ENCODE measurements at places on chromosomes 11 and 22.

- peak; percentile 17 for DNase-seq
These were observed 795.5 kb downstream of the METTL15 start for GRCh38 chr11:28903716-28904115.

- DNase-seq = peak; percentile 82
These were observed 311.0 kb downstream of the BUD13 start for GRCh38 chr11:116461789-116462188.

DNA sequence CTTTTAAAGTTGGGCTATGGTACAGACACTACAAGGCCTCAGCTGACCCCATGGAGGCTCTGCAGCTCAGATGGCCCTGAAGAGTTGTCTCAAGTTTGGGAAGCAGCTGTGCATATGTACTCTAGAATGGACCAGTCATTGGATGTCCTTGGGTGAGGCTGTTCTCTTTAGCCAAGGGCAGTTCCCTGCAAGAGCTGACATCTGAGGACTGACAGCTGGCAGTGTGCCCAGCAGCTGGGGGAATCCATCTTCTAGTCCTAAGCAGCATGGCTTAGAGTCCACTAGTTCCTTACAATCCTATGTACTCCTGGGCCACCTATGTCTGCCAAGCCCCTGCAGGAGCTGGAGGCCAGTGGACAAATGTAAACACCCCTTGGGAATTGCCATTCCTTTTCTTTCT is 76.5 kb downstream of the C11orf91 start:
- DNase-seq = peak; percentile 22

GRCh38 chr11:30424844-30425243 is 101.9 kb downstream of the ARL14EP start:
- peak; percentile 77 for DNase-seq

- no peak for DNase-seq
These were observed 780 bp upstream of the SLC15A3 start for GRCh38 chr11:60952742-60953170.

GRCh38 chr11:79113054-79113690 is 327.7 kb downstream of the TENM4 start:
- DNase-seq = peak; percentile 55

GRCh38 chr11:122642971-122643370 is 12.6 kb upstream of the UBASH3B start:
- DNase-seq = no peak

DNA sequence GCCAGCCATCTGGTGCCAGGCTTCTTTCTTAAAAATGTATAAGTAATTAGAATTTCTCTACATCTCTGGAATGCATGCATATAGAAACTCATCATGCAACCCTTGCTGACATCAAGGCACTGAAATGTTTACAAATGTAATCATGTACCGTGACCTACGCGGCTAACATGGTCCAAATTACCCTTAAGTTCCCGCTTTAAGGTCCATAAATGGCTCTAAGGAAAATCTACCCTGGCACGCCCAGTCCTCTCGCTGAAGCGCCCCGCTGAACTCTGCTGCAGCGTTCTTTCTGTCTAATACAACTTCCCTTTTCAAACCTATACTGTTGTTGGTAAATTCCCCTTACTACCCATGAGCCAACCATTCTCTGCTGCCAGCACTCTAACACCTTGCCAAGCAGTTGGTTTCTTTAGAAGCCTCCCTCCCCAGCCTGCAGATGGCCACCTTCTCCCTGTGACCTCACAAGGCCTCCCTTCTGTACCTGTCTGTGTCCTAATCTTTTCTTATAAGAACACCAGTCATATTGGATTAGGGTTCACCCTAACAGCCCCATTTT is 13.5 kb upstream of the HMOX1 start:
- no peak for DNase-seq

GRCh38 chr11:79466411-79466810 is 25.6 kb upstream of the TENM4 start:
- no peak for DNase-seq

- no peak for DNase-seq
These were observed 73.3 kb upstream of the B3GAT1 start for GRCh38 chr11:134485316-134485715.

DNA sequence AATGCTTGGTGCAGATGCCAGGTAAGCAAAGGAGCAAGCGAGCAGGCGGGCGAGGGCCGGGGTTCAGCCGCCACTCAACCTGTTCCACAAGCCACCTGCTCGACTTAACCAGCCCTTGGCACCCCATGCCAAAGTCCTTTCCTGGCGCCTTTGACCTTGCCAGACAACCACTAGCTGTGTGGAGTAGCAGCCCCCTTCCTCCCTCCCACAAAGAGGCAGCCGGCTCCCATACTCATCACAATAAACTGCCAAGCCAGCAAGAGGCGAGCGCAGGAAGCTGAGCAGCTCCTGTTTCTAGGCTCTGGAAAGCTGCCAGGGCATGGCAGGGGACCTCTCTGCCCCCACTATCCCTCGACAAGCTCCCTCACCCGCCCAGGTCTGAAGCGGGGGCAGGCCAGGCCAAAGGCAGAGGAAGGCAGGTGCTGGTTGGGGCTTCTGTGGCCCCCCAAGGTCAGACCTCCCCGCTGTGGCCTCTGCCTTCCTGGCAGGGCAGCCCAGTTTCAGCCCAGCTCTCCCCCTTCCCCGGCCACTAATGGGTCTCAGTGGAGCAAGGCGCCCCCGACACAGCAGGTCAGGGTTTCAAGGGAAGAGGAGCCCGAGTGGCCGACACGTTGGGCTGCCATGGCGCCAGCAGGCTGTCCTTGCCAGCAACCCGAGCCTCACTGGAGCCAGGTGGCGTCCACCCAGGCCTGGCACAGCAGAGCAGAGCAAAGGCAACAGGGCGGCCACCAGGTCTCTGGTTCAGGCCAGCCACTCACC is 15.3 kb downstream of the MACROD1 start:
- DNase-seq = no peak

GRCh38 chr11:63879598-63880402 is 37.2 kb downstream of the RCOR2 start:
- DNase-seq = no peak

DNA sequence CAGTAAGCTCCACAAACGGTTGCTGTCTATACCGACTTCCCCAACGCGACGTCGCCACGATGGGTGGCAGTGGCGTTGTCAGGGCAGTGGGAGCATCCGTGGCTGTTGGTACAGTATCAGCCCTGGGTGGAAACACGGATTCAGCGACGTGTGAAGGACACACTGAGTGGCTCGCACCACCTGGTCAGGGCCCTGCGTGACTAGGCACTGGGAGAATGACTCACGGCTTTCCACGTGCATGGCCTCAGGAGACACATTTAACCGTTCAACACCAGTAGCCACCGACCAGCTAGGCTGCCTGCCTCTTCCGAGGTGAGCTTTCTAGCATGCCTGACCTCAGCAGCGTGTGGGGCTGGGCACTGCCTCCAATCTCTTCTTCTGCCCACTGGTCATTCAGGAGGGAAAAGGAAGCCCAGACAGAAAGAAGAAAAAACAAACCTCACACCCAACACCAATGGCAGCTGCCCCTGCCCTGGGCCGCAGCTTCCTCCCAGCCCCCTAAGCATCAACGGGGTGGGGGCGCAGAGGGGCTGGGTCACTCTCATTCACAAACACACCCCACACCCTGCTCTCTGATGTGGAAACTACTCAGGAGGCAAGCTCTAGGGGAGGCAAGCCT is 59.0 kb downstream of the MYH9 start:
- peak; percentile 63 for DNase-seq

GRCh38 chr11:76321340-76321739 is 59.6 kb downstream of the THAP12 start:
- DNase-seq = no peak

- no peak for DNase-seq
These were observed 555.8 kb downstream of the BRD1 start for GRCh38 chr22:49271831-49272230.

DNA sequence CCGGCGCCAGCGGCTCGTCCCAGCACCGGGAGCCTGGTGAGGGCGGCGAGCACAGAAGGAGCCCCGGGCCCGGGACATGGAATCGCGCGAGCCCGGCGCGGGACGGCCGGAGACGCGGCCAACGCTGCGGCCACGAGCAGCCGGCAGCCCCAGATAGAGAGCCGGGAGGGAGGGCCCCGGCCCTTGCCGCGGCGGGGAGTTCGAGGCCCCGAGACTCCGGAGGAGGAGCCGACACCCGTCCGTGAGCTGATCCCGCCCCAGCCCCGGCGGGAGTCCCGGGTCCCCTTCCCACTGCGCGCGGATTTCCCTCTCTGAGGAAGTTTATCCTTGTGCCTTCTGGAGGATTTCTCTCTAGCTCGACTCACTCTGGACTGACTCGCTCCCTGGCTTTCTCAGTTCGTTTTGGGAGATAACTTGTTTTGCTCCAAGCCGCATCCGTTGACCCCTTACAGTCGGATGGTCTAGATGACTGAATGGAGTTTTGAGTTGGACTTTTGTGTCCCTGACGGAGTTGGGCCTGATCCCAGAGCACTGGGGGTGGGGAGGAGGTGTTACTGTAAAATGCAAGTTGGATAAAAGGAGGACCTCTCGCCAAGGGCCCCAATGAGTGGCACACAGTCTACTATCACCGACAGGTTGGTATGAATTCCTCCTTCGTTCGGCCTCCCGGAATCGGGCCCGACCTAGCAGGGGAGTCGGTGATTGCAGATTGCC is 585 bp downstream of the ARHGEF12 start:
- DNase-seq = peak; percentile 82

DNA sequence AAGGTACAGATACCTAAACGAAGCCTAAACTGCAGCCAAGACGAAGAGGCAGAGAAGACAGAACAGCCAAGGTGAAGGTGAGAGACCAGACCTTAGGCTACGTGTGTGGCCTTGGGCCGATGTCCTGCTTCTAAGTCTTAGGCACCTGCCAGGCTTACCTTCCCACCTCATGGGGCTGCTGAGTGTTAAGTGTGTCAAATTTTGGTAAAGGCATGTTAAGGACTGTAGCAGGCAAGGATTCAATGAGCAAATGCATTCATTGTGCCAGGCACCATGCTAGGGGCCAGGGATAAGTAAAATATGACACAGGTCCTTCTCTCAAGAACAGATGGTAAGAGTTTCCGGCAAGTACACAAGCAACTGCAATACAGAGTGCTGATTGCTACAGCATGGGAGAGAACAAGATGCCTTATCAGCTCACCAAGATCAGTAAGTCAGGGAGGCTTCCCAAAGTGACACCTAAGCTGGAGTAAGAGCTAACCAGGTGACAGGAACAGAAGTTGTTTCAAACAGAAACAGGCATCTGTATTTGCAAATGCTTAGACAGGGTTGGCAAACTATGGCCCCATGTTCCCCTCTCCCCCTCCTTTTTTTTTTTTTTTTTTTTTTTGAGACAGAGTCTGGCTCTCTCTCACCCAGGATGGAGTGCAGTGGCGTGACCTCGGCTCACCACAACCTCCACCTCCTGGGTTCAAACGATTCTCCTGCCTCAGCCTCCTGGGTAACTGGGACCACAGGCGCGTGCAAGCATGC is 46.7 kb downstream of the CLTCL1 start:
- DNase-seq = no peak

DNA sequence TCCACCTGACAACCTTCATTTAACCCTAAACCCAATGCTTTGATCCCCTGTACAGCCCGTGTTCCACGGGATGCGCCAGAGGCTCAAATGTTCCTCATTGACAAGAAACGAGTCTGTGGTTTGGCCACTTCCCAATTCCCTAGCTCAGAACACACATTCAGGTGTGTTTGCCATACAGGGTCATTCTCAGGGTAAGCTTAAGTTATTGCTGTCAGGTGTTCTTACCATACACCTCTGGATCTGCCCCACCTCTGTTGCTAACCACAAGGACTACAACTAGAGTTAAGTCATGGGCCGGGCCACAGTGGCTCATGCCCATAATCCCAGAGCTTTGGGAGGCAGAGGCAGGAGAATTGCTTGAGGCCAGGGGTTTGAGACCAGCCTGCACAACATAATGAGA is 45.6 kb upstream of the POLD3 start:
- DNase-seq = peak; percentile 12

DNA sequence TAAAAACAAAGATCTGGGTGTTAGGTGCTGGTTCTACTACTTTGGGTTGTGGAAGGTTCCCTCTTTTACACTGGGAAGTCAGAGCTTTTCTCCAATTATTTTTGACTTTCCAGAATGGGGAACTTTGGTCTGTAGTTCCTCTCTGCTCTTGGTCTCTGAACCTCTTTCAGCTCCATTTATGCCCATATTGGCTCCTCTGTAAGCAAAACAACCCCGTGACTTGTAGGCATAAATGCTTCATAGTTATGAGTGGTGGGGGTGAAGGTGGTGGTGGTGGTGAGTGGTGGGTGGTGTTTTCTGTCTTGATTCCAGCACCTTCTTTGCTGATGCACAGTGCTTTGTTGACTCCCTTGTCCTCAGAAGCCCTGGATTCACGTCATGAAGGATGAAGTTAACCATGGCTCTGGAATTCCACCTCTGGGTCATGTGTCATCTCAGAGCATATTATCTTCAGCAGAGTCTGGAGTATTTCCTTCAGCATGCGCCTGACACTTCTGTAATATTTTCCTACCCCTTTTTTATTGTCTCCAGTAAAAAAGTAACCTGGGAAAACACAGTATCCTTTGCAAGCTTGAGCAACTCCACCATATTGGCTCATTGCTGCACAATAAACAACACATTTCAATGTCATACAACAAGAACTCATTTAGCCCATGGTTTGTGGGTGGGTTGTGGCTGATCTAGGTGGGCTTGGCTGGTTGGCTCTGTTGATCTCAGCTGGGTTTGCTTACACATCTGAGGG is 24.1 kb upstream of the GRK3 start:
- no peak for DNase-seq

GRCh38 chr11:111336582-111337256 is 38.4 kb downstream of the POU2AF3 start:
- DNase-seq = no peak

DNA sequence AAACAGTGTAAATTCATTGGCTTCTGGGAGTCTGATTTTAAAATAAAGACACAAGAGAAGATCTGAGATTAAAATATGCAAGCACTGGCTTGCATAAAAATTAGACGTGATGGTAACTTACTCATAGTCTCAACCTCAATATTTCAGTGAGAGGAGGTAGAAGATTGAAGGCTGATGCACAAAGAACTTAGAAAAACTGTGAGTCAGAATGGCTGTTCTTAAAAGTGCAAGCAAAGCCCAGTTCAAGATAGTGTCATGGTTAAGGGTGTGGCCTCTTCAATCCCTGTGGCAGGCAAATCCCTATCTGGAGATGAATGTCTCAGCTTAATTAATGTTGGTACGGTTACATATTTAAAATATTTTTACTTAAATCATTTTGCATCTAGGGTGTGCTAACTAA is 33.6 kb upstream of the FIBIN start:
- no peak for DNase-seq

GRCh38 chr11:107682572-107682971 is 29.3 kb downstream of the SLN start:
- no peak for DNase-seq

- no peak for DNase-seq
These were observed 33.8 kb downstream of the EHF start for GRCh38 chr11:34654483-34655334.

DNA sequence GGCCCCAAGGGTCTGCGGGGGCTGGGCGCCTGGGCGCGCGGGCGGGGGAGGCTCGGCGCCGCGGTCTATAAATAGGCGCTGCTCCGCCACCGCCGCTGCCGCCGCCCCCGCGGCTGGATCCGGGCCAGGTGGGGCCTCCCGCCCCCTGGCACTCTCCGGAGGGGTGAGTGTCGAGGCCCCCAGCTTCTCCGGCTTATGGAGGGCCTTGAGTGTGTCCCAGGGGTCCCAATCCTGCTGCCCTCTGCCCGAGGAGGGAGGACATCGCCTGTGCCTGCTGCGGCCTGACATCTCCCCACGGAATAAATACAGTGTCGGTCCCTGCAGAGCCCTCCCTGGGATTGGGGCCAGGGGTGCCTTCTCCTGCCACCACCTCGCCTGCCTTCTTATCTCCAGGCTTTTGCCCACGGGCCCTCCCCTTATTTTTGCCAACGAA is 4.3 kb upstream of the GP1BB start:
- no peak for DNase-seq

- DNase-seq = no peak
These were observed 107.2 kb downstream of the MAML2 start for GRCh38 chr11:96235751-96236150.
